ENCODE measurements at places on chromosomes 11 and 22. TPM values are rescaled to one million over a fixed set of nuclear protein-coding genes. Genes with fewer than 3 reads are reported as not detected.

- DNase-seq = no peak
These were observed 476.4 kb downstream of the TBC1D22A start for GRCh38 chr22:47238690-47239473.

GRCh38 chr22:42768385-42769035 lies 47.8 kb upstream of the A4GALT start:
- no peak for DNase-seq

GRCh38 chr11:126997196-126997595 lies 3.4 kb downstream of the KIRREL3 start:
- DNase-seq = no peak

GRCh38 chr11:70205049-70205725 lies 2.1 kb downstream of the FADD start:
- DNase-seq = no peak

DNA sequence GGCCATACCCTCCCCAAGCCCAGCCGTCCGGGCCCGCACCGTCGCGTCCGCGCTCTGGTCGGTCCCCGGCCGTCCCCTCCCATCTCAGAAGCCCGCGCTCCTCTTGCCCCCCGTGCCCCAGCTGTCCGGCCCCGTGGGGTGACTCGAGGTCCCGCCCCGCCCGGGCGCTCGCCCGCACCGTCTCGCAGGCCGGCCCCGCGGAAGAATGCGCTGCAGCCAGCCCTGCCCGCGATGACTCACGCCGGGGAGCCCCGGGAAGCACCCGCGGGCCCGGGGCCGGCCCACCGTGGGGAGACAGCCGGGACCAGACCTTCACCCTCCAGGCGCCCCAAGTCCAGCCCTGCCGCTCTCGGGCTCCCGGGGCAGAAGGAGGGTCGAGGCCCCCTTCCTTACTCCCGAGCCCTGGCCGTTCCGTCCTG lies 320 bp upstream of the PHLDA2 start:
- peak; percentile 66 for DNase-seq

DNA sequence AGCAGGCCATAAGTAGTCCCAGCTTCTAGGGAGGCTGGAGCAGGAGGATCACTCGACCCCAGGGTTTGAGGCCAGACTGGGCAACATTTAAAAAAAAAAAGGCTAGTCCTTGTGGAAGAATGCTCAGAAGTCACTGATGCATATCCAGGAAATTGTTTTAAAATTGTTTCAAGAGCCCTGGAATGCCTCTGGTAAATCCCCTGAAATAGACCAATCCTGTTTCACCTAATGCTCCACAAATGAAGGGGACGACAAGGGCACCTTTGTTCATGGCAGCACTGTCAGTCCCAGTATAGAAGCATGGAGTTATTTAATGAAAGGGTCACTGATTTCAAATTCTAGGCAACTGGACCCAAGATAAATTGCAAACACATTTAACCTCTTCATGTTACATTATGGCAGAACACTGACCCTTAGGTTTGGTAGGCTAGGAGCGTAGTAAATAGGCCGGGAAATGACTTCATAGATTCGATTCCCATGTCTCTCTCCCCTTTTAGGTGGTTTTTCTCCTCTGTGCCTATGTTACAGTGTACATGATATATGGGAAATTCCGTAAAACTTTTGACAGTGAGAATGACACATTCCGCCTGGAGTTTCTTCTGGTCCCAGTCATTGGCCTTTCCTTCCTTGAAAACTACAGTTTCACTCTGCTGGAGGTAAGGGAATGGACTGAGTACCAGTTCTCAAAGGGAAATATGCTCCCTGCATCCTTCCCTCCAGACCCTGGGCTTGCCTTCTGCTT lies 11.4 kb downstream of the KDELR3 start:
- no peak for DNase-seq

DNA sequence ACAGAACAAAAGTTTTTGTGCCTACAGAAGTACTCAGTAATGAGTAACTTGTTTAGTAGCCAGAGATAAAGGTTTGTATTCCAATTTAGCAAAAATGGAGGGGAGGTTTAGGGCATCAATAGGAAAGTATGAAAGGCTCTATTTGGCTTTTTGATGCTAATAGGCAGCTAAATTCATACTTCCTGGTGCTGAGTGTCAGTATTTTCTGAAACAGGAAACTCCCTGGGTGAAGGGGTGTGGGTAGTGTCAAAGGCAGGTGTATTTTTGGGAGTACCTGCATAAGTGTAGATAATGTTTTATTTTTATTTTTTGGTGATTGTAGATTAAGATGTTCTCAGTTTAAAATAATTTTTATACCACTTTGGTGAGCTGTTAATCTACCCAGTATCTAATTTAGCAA lies 29.3 kb upstream of the MMP7 start:
- no peak for DNase-seq

DNA sequence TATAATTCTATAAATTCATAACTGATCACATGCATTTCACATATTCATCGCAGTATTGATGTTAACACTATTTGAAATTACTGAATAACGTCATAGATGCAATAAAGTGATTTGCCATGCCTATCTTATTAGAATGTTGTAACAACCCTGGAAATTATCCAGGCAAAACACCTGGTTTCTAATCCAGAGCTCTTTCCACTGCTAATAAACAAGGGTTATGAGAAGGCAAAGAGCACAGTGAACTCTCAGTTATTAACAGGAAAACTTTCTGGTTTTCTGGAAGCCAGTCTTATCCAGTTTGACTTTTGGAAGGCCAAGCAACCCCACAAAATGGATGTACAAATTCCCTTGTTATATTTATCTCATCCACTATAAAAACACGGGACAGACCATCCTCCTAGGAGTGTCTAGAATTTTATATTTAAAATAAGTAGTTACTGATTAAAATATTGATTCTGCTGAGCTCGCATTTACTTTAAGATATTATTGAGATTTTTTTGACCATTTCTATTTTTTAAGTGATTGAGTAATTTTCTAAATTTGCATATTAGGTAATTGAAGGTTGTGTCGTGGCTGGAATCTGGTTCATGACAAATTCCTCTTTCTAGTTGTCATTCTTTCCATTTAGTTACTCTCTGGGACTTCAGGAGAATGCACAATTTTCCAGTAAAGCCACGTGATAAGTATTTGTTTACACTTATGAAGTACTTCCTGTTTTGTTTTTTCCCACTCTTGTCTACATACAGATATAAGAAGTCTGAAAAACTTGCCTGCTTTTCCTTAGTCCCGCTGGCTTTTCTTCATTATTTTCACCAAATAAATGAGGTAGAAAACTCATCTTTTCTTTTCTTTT lies 47.9 kb downstream of the DCUN1D5 start:
- no peak for DNase-seq

GRCh38 chr11:112175599-112175952 lies 264 bp downstream of the BCO2 start:
- DNase-seq = no peak

GRCh38 chr11:19786644-19787043 lies 74.0 kb downstream of the NAV2 start:
- no peak for DNase-seq

GRCh38 chr11:109192864-109193263 lies 229.1 kb upstream of the C11orf87 start:
- no peak for DNase-seq

- DNase-seq = peak; percentile 89
These were observed 35.5 kb downstream of the ACO2 start for GRCh38 chr22:41504397-41504796.

The ACAD8 gene
- total RNA-seq = 33.9 TPM

The GRIK4 gene
- not detected for total RNA-seq

The OR2D3 gene
- total RNA-seq = not detected
